T-helper 1 cell (primary cell): ENCODE measurements at places on chromosomes 3 and 15.

DNA sequence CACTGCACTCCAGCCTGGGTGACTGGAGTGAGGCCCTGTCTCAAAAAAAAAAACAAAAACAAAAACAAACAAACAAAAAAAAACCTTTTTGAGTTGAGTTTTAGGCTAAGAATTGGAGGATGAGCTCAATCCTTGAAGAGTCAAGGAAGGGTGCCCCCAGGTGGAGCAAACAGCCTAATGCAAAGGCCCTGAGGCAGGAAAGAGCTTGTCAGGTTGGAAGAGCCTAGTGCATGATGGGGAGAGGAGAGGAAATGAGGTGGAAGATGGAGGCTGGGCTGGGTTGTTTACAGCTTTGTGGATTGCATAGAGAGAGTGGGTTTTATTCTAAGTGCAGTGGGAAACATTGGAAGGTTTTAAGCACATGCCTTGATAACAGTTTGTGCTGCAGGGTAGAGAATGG is 2.1 kb upstream of the SNX22 start:
- DNase-seq, result no peak

- DNase-seq, result no peak
These were observed 54.3 kb downstream of the LMCD1 start for GRCh38 chr3:8555725-8556472.

GRCh38 chr3:184440151-184440550 is 60.3 kb downstream of the CHRD start:
- DNase-seq, result no peak

- no peak for DNase-seq
These were observed 103.4 kb downstream of the MINAR1 start for GRCh38 chr15:79535536-79535935.

GRCh38 chr15:31458596-31459399 is 132.2 kb downstream of the KLF13 start:
- no peak for DNase-seq

GRCh38 chr15:66070220-66070934 is 183.2 kb downstream of the MEGF11 start:
- no peak for DNase-seq

- no peak for DNase-seq
These were observed 14.8 kb upstream of the IL1RAP start for GRCh38 chr3:190499122-190499521.

DNA sequence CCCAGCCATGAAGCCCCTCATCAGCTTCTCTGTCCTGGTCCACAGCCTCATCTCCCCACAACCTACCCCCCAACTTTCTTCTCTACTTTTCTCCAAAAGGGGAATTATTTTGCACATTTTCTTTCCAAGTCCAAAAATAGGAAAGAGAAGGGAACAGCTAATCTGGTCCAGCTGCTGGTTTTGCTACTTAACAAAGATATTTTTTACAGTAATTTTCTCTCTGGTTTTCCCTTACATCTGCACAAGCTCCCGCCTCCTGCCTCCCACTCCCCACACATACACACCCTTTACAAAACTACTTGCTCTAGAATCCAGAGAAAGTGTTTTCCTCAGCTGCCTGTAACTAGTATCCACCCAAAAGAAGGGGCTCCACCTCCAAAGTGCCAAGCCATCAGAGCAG is 177.2 kb downstream of the POLR2M start:
- no peak for DNase-seq

DNA sequence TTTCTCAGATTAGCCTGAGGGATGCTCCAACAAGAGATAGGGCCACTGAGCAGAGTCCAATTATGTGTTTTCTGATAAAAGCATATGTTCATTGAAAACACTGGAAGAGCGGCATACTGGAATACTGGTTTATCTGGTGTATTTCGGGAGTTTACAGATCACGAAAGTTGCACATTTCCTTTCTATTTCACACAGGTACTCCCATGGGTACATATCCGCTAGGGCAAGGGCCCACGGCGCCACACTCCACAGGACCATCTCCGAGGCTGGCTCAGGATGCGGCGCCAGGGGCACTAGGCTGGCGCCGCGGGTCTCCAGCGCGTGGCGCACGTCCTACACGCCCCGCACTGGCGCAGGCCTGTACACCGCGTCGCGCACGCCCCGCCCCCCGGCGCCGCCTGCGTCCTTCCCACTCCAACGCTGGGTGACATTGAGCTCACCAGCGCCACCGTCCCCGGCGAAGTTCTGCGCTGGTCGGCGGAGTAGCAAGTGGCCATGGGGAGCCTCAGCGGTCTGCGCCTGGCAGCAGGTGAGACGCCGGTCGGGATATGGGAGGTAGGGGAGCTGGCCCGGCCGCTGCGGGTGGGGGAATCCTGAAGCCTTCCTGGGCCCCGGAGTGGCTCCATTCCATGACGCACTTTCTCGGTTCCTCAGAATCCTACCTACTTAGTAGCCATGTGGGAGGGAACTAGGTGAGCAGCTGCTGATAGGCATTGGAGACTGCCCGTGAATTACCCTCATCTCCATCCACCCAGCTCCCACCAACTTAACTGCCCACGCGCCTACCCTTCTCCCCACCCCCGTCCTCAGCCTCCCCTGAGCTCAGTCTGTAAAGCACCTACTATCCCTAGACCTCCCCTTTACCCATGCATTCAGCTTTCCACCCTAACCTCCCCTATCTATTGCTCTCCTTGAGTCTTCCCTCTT is at the start of gene FAM162A:
Gene FAM162A (plus strand): TSS at position 412 of the 927 bp plus-strand sequence. CDS start 84 bp downstream, at position 496.
- DNase-seq, result peak; percentile 88

GRCh38 chr3:10195366-10196089 is 30.8 kb downstream of the IRAK2 start:
- DNase-seq, result no peak

DNA sequence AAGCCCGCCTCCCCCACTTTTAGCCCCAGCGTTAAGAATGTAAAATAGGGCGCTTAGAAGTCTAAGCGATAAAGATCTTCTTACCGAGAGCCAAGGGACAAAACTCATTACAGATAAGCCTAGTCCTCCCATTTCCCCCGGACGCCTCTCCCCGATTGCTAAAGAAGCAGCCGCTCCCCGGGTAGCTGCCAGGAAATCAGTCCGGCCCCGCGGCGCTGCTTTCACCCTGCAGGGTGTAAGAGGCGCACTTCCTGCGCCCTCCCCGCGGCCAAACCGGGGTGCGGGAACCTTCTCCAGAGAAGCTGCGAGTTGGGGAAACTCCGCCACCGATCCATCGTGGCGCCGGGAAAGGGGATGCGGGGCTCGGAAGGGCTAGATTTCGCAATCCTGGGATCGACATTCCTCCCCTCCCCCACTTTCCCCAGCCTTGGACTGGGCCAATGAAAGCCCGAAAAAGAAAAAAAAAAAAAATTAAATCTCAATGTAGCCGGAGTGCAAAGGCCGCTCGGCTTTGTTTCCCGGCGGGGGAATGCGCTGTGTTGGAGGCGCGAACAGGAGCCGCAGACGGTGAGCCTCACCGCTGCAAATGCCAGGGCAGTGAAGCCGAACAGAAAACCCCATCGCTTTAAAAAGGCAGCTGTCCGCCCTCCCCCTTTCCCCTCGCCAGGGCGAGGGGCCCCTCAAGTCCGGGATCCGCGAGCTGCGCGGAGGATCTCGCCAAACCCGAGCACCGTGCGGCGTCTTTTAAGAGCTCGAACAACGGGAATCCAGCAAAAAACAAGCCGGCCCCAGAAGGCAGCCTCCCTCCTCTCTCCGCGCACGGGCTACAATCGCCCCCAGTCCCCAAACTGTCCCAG is 626 bp upstream of the PTPRG start:
- DNase-seq, result no peak

GRCh38 chr3:48477959-48478520 is 25.9 kb downstream of the SHISA5 start:
- no peak for DNase-seq

DNA sequence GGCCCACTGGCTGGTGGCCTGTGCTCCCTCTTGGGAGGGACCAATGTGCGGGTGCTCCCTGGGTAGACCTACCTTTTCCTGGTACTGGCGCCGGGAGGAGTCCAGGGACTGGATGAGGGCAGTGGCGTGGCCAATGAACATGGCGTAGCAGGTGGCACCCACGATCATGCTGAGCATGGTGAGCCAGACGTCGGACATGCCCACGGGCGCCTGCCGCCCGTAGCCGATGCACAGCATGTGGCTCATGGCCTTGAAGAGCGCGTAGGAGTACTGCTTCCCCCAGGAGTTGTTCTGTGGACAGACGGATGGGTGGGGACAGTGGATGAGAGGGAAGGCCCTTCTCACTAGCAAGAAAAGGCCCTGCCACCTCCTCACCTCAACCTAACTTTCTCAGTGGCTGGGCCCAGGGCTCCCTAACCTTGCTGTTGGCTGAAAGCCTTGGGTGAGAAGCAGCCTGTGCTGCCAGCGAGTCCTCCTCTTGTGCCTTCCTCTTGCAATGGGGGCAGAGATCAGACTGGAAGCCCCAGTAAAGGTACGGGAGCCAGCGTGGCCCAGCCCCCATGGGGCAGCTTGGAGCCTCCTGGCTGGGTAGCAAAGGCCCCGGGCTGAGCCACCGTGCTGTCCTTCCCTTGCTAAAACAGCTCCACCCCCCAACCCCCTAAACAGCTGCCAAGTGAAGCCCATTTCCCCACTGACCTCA is 39.1 kb downstream of the HCN4 start:
- DNase-seq, result no peak

- no peak for DNase-seq
These were observed 773.1 kb upstream of the NR2F2 start for GRCh38 chr15:95557226-95558046.

- DNase-seq, result no peak
These were observed 606.9 kb upstream of the KCNMB2 start for GRCh38 chr3:177929310-177929709.

DNA sequence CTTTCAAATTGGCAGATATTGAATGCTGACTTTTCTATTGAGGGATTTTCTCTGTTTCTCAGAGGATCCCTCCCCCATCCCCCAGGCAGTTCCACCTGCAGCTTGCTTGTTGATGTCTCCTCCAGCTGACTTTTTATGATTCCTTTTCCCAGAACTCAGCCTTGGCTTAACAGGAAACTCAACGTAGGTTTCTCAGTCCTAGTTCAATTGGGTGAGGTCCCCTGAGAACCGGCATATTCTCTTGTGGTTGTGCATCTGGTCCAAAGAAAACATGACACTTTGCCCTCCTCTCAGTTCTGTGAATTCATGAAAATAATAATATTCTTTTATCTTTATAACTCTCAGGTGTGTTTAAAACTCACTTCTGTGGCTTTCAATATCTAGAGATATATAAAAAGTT is 1222.1 kb downstream of the OTOL1 start:
- no peak for DNase-seq

DNA sequence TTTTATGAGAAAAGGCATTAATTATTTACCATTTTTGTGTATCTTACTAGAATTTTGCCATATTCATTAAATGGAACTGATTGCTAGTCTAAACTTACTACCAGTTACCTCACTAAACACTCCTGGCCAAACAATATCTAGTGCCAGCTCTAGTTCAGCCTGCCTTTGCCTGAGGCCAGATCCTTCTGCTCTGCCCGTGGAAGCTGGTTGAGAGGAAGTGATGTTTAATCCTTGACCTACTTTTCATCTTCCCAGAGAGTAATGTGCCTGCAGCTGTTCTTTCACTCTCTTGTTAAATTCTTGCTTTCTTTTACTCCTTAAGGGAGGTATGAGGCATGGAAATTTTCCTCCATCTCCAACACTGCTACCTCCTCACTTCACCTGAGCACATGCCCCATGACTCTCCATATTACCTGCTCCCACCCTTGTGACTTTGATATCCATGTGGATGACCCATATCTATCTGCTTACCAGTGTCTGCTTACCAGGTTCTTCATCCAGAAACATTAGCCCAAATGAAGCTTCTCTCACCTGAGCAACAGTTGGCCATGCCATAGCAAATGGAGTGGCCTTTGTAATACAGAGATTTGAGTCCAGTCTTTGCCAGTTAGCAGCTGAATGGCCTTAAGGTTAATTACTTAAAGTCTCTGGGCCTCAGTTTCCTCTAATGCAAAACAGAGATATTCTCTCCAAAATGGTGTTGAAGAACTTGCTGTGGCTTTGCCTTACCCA is 53.4 kb downstream of the UBE2E1 start:
- no peak for DNase-seq

DNA sequence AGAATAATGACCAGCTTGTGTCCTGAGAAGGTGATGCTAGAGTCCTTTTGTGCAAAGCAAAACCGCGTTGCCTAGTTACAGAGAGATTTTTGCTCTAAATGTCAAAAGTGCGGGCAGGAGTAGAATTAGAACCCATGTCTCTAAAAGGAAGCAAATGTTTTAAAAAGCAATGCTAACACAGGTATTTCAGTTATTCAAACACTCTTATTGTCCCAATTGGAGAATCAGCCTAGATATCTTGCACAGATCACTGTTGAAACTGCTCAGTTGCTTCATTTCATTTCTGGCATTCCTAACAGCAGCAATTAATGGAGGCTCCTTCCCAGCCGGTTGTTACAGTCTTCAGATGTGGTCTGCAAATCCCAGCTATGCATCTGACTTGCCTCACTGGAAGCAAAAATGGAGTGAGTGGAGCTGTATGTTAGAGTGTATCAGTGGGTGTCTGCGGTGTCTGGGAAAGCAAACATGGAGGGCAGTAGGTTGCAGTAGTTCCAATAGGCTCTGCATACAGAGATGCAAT is 55.6 kb upstream of the SEMA6D start:
- DNase-seq, result no peak

- DNase-seq, result no peak
These were observed 975.6 kb downstream of the GBE1 start for GRCh38 chr3:80785875-80786274.

DNA sequence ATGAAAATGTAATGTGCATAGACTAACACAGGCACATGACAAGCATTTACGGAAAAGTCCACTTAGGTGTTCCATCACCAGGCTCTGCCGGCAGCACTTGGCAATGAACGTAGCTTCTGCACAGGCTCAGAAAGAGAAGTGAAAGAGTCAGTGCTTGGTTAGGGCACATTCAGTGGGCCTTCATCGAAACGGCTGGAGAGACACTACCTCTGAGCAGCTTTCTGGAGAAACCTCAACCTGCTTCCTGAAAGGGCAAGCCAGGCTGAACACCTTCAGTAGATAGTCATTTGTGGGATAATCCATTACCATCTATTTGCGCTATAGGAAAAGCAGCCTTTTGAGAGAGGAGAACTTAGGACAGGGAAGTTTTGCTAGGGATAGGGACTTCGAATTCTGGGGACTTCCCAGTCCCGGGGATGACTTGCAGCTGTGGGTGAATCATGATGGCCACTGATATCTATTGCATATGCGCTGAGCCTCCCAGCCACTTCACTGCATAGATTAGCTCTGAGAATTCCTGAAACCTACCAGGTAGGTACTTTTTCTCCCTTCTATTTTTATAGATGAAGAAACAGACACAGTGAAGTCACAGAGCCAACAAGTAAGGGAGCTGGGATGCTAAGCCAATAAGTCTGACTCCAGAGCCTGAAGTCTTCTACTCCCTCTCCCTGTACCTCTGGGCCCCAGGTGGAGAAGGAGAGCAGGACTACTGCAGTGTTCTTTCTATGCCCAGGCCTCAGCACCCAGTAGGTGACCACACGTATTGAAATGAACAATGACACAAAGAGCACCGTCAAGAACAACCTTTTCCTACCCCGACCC is 4.2 kb upstream of the SH2D7 start:
- DNase-seq, result no peak

DNA sequence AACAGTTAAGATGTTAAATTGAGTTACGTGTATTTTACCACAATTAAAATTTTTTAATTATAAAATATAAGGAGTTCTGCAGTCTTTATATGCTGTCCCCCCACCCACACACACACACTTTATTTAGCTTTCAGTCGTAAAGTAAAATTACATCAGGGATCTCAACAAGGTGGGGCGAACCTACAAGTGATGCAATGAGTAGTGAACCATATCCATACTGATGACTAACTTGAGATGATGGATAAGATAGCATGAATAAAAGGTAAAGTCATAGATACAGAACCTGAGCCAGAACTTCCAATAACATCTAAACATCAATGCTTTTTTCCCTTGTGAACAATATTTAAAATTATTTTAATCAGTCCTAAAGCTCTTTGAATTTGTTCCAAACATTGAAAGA is 77.2 kb downstream of the VPS13C start:
- no peak for DNase-seq
